ENCODE measurements at places on chromosomes 16 and 17.

DNA sequence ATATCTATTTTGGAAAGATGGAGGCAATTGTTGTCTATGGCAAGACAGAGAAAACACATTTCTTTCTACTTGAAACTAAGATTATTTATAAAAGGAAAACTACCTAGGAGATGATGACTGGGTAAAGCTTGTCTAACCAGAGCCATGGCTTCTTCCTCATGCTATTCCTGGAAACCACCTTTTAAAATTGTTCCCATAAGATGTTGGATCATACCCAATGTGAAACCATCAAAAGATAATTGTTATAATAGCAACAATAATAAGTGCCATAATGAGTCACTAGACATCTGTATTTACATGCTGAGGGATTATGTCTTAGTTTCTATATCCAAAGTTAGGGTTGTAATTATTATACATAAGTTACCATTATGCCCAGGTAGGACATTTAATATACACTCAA, 428.4 kb downstream of the KCNJ2 start:
- DNase-seq: no peak

GRCh38 chr17:57747221-57748017, 2.3 kb upstream of the CCDC182 start:
- DNase-seq: no peak

GRCh38 chr16:22075043-22075757, 17.1 kb upstream of the VWA3A start:
- DNase-seq: no peak

GRCh38 chr16:27628241-27628942, 78.4 kb downstream of the KATNIP start:
- no peak for DNase-seq

DNA sequence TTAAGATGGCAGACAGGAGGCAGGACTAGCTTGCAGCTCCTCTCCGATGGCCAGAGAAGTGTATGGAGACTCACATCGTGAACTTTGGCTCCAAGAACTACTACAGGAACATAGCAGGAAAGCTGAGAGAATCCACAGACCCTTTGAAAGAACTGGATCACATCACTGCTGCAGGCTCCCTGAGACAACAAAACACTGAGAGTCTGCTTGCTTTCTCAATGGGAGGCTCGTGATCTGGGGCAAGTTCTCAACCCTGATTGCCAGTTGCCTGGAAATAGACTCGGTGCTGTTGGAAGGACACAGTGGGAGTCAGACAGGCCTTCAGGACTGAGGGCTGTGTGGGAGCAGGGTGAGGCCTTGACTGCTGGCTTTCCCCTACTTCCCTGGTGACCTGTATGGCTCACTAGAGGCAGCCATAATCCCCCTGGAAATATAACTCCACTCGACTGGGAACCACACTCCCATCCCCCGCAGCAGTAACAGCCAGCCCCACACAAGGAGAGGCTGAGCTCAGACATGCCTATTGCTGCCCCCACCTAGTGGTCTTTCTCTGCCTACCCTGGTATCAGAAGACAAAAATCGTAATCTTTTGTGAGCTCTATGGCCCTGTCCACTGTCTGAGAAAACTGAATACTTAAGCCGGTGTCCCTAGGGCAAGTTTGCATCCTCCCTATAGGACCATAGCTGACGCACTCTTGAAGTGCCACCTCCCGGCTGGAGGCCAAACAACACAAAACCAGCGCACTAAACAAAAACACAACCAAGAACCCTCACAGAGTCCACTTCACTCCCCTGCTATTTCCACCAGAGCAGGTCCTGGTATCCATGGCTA, 238.4 kb downstream of the CEP112 start:
- DNase-seq: no peak

DNA sequence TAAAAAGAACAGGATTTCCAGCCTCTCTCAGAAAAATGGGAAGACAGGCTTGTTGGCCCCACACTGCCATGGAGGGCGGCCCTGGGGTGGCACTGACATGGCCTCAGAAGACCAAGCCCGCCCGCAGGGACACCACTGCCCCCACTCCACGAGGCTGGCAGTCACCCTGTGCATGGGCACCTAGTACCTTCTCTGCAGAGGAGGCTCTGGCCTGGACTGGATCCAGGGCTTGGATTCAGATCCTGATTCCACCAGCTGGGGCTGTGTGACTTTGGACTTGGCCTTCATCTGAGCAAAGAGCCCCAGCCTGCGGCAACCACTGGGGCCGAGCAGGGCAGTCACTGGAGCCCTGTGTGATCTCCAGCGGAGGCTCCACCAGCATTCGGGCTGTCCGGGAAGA, 16.8 kb upstream of the FASN start:
- DNase-seq: no peak

DNA sequence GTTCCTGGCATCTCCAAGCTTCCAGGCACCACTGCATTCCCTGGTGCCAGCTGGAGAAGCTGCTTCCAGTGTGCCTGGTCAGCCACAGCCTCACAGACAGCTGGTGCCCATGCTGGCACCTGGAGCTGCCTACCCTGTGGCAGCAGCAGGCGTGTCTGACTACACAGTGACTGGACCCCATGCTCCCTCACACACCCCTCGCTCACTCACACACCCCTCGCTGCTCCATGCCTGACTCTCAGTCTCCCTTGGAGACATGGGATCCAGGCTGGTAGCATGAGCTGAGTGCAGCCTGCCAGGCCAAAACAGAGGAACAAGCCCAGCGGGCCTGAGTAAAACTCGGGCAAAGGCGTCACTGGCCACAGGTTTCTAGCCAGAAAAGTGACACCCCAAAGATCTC, 59.1 kb upstream of the SMIM36 start:
- no peak for DNase-seq

All from stimulated activated CD8-positive, alpha-beta memory T cell treated with anti-CD3 and anti-CD28 coated beads, Interleukin-7, amount 100 ng/mL, for 48 hours (primary cell).